G401 (cell line): ENCODE measurements at places on chromosomes 11 and 22.

DNA sequence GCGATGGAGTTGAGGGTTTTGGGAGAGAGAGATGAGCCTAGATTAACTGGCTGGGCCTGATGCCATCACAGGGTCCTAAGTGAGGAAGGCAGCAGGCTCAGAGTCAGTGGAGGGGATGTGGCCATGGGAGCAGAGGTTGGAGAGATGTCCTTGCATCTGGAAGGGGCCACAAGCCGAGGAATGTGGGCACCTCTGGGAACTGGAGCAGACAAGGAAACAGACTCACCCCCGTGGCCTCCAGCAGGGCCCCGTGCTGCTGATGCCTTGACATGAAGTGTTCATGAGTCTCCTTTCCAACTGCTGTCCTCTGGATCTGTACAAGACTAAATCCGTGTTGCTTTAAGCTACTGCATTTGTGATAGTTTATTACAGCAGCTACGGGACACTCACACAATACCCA, 49.2 kb downstream of the SHISAL1 start:
- no peak for DNase-seq

DNA sequence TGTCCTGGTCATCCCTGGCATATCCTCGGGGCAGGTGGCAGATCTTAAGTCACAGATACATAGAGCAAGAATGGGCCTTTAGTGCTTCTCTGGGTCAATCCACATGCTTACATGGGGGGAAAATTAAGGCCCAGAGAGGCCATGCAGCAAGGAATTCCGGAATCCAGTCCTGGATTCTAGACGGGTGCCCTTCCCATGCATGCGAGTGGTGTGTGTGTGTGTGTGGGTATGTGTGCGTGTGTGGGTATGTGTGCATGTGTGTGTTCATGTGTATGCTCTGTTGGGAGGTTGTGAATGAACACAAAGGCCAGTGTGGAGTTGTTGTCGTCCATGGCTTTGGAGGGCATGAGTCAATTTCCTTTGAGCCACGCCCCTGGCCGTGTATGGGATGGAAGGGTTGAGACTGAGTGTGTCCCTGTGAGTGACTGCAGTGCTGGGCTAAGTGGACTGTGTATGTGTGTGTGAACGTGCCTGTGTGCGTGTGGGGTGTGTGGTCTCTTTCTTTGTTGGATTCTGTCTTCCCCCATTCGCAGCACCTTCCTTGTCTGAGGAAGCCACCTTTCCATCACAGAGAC, 33.4 kb upstream of the EIF3D start:
- DNase-seq = no peak

- DNase-seq = no peak
These were observed 1.4 kb downstream of the MYOD1 start for GRCh38 chr11:17720796-17721171.

DNA sequence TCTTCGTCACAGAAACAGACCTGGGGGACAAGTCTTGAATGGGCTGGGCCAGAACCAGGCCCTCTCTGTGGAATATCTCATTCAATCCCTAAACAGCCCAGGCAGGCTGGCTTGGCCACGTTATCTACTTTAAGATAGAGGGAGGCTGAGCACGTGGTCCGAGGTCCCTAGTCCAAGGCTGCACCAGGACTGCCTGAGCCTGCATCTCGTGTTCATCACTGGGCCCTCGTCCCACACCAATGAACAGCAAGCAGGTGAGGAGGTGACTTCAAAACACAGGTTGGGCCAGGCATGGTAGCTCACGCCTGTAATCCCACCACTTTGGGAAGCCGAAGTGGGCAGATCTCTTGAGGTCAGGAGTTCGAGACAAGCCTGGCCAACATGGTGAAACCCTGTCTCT, 20.3 kb upstream of the FGF3 start:
- no peak for DNase-seq

DNA sequence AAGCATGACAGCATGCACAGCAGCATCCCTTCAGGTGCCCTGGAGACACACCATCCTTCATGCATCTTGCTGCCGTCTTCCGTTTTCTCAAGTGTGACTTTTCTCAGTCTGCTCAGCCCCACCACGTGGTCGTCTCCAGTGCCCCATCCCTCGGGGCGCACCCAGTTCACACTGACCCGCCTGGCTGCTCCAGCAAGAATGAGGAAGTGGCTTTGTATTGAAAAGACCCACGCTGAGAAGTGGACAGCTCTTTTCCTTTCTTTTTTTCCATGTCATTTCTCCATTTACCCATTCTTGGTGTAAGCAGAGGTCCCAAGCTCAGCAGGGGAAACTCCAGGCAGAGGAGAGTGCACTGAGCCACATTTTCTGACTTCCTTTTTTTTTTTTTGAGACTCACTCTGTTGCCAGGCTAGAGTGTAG, 14.5 kb downstream of the SERPINH1 start:
- DNase-seq = no peak

DNA sequence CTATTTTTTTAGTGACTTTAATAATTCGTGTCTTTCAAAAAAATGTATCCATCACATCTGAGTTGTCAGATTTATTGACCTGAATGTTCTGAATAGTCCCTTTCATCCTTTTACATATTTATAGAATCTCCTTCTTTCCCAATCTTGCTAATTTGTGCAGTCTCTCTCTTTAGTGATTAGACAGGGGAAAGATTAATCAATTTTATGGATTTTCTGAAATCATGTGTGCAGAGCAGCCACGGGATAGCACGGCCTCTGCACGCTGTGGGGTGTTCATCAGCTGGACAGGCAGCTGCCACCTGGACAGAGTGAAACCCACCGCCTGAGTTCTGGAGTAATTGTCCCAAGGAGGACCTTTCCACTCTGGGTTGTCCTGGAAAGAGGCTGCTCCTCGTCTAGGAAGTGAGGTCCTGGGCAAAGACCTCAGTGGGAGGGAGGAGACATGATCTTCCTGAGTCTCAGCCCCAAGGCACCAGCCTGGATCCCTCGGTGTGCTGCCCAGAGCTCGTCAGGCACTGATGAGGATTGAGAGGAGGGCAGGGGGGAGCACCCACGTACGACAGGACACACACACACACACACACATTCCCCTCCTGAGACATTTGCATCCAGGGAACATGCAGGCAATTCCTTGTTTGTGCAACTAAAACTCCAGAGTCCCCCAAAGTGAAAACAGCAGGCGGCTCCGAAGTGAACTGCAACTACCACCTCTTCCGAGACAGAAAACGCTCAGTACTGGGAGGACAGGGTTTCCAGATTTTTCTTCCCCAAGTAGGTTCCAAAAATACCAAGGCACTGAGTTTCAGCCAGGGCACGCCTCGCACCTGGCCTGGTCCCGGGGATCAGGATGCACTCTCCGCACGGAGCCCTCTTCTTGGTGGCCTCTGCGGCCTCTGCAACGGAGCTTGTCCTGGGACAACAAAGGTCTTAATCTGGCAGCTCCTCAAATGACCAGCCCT, 22.5 kb upstream of the KRTAP5-6 start:
- DNase-seq = no peak

DNA sequence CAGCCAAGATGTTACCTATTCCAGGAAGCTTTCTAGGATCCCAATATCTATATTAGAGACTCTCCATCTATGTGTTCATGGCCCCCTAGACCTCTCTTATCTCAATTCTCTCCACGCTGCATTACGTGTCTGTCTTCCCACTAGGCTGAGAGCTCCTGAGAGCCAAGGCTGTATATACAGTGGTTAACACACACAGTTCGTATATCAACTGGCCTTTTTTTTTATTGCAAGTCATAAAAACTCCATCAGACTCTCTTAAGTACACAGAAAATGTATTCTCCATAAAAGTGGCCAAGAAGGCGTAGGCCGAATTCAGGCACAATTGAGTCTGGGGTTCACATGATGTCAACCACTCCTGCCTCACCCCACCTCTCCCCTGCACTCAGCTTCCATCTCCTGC, 115.9 kb downstream of the TRIM29 start:
- no peak for DNase-seq

GRCh38 chr11:120718171-120718570, 206.6 kb downstream of the GRIK4 start:
- DNase-seq = no peak

GRCh38 chr11:61115498-61116224, 13.4 kb downstream of the CD5 start:
- no peak for DNase-seq

- no peak for DNase-seq
These were observed 10.3 kb downstream of the APOBEC3A start for GRCh38 chr22:38967451-38968450.

GRCh38 chr11:134152696-134153095, 71.1 kb downstream of the NCAPD3 start:
- DNase-seq = no peak

GRCh38 chr11:67195971-67196456, 70.3 kb upstream of the GRK2 start:
- DNase-seq = peak; percentile 29

GRCh38 chr11:75562048-75562835, at the start of gene SERPINH1:
TSS of gene SERPINH1 (plus strand) at chr11:75562253. CDS start at chr11:75566350, 4,097 bp downstream.
- DNase-seq = peak; percentile 84

DNA sequence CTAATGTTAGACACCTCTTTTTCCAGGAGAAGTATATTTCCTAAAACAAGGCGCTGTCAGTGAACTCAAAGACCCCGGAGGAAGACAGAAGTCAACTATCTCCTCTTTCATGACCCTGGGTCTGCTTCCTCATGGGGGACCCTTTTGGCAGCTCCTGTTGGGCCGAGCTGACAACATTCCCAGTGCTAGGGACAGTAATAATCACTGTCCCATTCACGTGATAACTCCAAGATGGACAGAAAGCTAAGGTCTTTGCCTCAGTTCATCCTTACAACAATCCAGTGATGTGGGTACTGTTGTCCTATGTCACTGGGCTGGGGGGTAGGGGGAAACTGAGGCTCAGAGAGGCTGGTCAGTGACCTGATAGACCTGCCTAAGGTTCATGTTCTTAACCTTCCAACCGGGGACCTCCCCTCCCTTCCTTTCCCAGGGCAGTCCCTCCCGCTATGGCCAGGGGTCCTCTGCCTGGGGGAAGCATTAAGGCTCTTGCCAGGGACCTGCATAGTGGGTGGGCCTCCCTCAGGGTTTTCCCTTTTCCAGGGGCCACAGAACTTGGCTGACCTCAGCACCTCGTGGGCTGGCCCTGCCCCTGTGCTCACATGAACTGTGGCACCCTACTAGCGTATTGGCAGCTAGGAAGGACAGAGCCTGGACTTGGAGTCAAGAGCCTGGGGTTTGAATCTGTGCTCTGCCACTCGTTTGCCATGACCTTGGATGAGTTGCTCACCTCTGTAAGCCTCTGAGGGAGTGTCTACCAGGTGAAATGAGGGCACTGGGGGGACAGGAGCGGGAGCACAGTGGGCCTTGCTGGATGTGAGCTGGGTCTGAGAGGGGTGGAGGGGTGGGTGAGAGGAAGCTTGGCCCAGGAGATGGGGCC, 53.6 kb downstream of the LRRC32 start:
- DNase-seq = no peak

GRCh38 chr11:81286550-81286949, 1447.1 kb downstream of the FAM181B start:
- no peak for DNase-seq

DNA sequence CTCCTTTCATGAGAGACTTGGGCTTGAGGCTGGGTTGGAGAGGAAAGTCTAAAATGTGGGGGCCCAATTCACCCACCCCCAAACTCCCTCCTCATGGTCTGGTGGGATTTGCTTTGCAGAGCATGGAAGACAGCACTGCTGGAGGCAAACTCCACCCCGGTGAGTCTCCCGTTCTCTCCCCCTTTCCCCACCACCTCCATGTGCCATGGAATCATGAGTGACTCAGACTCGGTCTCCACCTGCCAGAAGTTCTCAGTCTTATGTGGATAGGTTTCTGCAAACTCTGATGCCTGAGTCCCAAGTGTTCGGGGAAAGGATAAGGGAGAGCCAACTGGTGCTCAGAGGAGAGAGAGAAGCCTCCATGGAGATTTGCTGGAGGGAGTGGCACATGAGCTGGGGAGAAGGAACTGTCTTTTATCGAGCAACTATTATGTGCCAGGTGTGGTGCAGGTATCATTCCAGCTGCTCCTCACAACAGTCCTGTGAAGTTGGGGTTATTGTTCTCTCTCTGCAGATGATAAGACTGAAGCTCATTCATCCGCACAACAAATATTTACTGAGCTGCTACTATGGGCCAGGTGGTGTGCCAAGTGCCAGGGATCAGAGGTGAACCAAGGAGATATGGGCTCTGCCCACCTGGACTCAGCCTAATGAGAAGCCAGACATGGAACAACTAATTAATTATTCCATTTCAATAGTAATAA, 6.6 kb downstream of the PLEKHB1 start:
- no peak for DNase-seq

DNA sequence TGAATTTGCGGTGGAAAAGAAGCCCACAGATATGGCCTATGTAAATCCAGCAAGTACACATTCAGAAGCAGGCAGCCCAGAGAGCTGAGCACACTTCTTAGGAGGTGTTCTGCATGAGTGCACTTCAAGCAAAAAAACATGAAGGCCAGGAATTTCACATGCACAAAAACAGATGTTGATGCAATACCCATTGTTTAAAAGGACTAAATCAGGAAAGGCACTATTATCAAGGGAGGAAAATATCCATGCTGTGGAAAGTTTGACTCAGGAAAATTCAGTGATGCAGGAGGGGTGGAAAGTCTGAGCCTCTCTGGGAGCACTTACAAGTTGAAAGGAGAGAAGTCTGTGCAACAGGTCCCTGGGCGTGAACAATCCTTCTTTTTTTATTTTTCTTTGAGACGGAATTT, 15.8 kb upstream of the CARS1 start:
- DNase-seq = no peak

GRCh38 chr11:39374963-39375698, 2084.3 kb downstream of the LRRC4C start:
- DNase-seq = peak; percentile 12

DNA sequence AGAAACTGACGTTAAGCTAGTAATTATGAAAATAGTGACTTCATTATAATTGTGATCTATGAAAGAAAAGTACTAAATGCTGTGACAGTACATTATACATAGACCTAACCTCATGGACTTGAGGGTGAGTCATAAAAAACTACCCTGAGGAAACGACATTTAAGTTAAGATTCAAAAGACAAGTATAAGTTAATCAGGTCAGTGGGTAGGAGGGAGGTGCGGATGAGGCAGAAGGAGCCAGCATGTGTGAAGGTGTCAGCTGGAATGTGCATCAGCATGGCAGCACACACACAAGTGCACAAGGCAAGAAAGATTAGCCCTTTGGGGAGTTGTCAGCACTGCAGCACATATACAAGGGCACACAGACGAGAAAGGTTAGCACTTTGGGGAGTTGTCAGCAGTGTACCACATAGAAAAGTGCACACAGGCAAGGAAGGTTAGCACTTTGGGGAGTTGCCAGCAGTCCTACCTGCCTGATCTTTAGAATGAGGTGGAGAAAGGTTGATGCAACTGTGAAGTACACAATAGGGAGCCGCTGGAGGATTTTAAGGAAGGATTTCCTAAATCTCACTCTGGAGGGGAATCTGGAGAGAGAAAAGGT, 31.6 kb upstream of the CAVIN3 start:
- DNase-seq = no peak

DNA sequence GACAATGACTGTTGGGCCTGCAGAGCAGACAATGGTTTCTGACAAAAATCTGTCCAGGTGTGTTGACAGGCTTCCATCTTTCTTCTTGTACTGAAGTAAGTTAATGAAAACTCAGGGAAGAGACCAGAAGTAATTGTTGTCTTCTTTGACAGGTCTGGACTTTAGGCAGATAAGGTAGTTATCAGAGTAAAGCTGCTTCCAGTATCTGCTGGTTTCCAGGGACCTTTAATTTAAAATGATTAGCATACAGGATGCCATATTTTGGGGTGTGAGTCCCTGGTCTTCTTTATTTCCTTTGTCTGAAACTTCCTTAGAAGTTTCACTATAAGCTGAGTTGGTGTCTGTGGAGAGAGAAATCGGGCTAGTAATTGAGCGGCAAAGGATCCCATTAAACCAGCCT, 1.4 kb downstream of the TMX2 start:
- DNase-seq = no peak
